Gastroesophageal sphincter (tissue), 4 donors: ENCODE measurements at places on chromosomes 13 and 19.

DNA sequence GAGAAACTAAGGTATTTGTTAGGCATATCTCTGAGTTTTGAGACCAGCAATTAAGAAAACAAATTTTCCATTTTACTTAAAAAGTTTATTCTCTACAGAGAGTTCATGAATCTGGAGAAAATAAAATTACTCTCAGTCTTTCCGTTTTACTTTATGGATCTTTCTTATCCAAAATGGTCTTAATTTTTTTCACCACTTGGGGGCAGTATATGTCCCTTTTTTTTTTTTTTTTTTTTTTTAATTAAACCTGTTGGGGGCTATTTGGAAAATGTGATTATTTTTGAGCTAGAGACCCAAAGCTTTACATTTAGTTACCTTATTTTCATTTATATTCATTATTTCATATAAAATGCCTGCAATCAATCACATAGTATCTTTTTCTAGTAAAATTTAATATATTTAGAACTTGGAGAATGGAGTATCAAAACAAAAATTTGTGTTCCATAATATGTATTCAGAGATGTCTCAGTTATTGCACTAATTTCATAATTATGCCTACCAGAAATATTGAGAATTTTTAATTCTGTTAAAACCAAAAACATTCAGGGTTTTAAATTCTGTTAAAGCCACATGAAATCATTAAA is 27.1 kb downstream of the PIBF1 start:
- ATAC-seq, result no peak

- ATAC-seq, result no peak
Observed at GRCh38 chr19:42286349-42287016, 15.4 kb upstream of the PRR19 start.

DNA sequence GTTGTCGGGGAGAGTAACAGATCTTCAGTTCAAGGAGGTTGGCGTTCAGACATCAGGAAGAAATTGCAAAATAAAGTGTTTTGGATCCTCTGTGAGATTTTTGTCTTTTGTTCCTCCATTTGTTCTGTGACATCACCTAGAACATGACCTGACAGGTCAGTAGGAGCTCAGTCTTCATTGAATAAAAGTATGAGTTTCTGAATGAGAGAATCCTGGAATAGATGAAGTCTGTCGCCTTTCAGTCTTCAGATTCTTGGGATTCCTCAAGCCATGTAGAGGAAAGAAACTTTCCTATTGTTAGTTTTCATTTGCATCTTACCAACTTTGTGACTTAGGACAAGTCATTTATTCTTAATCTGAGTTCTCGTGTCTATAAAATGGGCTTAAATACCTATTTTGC is 14.4 kb downstream of the ARHGAP35 start:
- no peak for ATAC-seq

DNA sequence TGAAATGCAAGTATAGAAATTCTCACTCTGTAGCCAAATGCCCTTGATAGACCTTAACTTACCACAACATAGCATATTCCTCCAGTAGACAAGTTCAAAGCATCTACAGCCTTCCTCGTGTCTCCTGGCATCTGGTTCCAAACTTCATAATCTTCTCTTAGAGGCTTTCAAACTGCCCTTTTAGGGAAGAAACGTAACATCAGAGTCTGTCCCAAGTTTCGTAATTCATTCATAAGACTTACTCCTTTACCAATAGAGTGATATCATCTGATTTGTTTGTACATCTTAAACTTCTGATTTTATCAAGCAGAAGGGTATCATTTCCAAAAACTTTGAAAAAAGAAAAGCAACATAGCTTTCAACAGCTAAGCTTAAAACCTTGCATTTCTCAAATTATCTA is 137.4 kb downstream of the SPRY2 start:
- ATAC-seq, result no peak

GRCh38 chr19:35767288-35768081 is 7.9 kb upstream of the ARHGAP33 start:
- ATAC-seq, result no peak

- no peak for ATAC-seq
Observed at GRCh38 chr13:110155072-110155471, 151.9 kb downstream of the COL4A1 start.

DNA sequence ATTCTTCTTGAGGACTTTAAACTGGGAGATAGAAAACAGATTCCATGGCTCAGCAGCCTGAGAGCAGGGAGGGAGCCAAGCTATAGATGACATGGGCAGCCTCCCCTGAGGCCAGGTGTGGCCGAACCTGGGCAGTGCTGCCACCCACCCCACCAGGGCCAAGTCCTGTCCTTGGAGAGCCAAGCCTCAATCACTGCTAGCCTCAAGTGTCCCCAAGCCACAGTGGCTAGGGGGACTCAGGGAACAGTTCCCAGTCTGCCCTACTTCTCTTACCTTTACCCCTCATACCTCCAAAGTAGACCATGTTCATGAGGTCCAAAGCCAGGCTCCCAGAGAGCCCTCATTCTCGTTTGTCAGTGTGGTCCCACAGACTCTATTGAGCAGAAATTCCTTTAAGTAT is 8.1 kb downstream of the N4BP2L1 start:
- ATAC-seq, result no peak
